ENCODE measurements at places on chromosomes 12 and 14.

GRCh38 chr12:93759512-93760081, 82.4 kb downstream of the CRADD start:
- DNase-seq, result no peak

- no peak for DNase-seq
Observed at GRCh38 chr14:29885988-29886387, 41.7 kb downstream of the PRKD1 start.

- DNase-seq, result no peak
Observed at GRCh38 chr14:35695647-35696046, 113.4 kb downstream of the RALGAPA1 start.

DNA sequence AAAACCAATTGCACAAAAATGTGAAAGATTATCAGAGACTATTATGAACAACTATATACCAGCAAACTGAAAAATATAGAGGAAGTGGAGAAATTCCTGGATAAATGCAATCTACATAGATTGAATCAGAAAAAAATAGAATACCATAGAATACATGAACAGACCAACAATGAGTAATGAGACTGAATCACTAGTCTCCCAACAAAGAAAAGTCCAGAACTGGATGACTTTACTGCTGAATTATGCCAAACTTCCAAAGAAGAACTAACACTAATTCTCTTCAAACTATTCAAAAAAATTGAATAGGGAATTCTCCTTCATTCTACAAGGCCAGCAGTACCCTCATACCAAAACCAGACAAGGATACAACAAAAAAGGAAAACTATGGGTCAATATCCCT, 60.6 kb downstream of the GUCY2C start:
- DNase-seq, result no peak

DNA sequence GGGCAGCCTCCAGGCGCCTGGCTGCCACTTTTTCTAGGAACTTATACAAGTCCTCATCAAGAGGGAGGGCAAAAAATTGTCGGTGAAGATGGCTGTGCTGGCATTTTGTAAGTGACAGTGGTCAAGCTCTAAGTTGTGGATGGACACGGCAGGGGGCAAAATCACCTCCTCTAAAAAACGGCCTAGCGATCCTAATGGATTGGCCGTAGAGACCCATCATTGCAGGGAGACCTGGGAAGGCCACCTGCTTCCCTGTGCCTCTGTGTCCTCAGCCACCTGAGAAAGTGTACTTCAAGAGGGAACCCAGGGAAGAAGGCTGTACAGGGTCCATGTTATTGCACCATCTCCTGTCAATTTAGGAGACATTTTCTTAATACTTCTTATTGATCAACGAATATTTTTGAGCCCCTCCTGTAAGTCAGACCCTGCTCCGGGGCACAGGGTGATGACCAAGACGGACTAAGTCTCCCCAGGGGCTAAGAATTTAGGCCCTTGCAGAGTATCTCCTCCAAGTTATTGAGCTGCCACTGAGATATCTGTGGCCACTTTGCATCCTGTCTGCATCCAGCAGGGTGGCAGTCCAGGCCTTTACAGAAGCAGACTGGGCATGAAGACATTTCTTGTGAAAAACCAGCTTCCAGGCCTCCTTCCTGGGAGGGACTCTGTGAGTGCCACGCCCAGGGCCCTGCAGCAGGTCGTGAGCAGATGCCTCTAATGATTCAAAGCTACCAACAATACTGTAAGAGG, 40.5 kb downstream of the PSMA6 start:
- no peak for DNase-seq

DNA sequence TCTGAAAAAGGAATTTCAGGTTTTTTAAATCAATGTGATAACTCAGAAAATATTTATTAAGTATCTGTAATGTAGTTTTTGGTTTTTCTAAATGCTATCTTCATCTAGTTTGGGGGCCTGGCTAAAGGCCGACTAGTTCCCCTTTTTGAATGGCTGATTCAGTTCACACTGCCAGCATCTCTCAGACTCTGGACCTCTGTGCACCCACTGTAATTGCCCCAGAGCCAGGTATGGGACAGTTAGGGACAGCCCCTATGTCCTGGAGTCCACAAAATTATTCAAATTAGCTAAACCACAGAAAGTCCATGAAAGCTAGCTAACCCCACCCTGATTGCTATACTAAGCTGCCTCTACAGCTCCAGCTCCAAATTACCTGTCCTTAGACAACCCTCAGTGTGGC, 49.1 kb upstream of the RGS6 start:
- no peak for DNase-seq

GRCh38 chr14:55446127-55446736, 5.8 kb upstream of the TBPL2 start:
- peak; percentile 42 for DNase-seq

DNA sequence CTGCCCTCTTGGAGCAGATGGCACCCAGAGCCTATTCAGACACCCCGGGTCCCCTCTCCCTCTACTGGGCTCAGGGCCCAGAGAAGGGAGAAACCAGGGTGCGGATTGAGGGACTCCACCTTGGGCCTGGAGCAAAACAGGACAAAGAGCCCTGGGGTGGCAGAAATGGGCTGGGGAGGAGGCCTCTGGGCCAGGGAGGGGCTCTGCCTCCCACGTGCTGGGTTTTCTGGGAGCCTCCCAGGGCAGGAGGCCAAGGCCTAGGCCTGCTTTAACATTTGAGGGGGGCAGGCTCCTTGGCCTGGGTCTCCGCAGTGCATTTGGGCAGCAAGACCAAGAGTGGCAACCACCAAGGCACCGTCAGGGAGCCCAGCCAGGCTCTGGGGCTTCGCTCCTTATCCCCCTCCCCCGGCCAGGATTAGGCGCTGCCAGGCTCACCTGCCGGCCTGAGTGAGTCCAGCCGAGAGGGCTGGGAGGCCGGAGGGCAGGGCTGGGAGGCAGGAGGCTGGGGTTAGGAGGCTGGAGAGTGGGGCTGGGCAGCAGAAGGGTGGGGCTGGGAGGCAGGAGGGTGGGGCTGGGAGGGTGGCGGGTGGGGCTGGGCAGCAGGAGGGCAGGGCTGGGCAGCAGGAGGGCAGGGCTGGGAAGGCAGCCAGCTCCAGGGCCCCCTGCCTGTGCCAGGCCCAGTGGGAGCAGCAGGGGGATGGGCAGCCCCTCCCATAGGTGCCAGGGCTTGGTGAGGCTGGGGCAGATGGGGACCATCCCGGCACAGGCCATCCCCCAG, 101.8 kb upstream of the EIF5 start:
- DNase-seq, result no peak

GRCh38 chr12:51971679-51972421, 20.4 kb downstream of the ACVR1B start:
- no peak for DNase-seq

DNA sequence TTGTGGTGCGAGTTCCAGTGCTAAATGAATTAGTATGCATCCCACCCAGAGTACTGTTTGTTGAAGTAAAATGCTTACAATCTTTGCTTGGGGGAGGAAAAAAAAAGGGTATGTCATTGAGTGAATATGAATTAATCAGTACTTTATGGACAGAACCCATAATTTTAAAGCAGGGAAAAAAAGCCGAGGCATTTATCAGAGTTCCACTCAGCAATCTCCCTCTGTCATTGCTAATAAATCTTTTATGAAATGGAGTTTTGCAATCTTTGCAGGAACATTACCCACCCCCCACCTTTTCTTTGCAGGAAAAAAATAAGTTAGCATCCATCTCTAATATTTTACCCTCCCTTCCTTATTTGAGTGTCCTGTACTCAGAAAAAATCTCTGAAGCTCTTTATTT, 127.9 kb upstream of the TMPO start:
- no peak for DNase-seq

GRCh38 chr14:81200054-81200453, 20.7 kb downstream of the GTF2A1 start:
- no peak for DNase-seq

Data from activated CD4-positive, CD25-positive, alpha-beta regulatory T cell treated with anti-CD3 and anti-CD28 coated beads, Interleukin-2, amount 50 U/mL, for 72 hours (primary cell).